Gastrocnemius medialis (tissue), 4 donors: ENCODE measurements at places on chromosomes 3 and 15. TPM values are rescaled to one million over a fixed set of nuclear protein-coding genes. Genes with fewer than 3 reads are reported as not detected.

The ADAMTS9 gene
- total RNA-seq, result 49.8 TPM

The COX5A gene
- total RNA-seq, result 551 TPM

GRCh38 chr3:96900566-96900965 lies 86.2 kb downstream of the EPHA6 start:
- H3K27me3 ChIP-seq, result no peaks in the 10 kb centered on the region
- no peak overlapping the region for H3K4me3 ChIP-seq
- no peaks in the 10 kb centered on the region for H3K36me3 ChIP-seq

- H3K27me3 ChIP-seq, result no peaks in the 10 kb centered on the region
- DNase-seq, result no peak
- H3K4me3 ChIP-seq, result peak overlapping the region; percentile 96
- H3K4me1 ChIP-seq, result peaks cover 59% of the 10 kb centered on the region
Observed at GRCh38 chr15:78875107-78875914, 2.6 kb downstream of the MORF4L1 start.

GRCh38 chr3:119098619-119099222 lies 47.2 kb upstream of the TEX55 start:
- H3K4me3 ChIP-seq, result no peak overlapping the region
- no peak for DNase-seq
- H3K27me3 ChIP-seq, result no peaks in the 10 kb centered on the region

The PLSCR5 gene
- total RNA-seq, result not detected

The ARL8B gene
- total RNA-seq, result 198 TPM

DNA sequence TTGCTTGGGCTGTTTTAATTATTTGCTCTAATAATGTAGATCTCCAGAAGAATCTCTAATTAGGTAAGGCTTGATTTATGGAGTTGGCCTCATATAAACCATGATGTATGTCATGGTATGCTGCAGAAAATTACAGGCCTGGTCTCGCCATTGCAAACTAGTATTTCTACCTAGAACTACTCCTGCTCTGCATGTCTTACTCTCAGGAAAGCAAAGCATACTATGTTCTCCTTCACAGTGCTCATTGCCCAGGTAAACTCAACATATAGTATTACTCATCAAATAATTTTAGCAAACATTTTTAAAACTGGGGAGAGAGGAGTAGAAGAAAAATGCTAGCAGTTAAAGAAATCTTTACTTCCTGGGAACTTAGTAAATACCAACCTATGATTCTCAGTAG lies 90.7 kb downstream of the FILIP1L start:
- no peaks in the 10 kb centered on the region for H3K27me3 ChIP-seq
- peaks cover 50% of the 10 kb centered on the region for H3K4me1 ChIP-seq
- no peak overlapping the region for H3K4me3 ChIP-seq
- DNase-seq, result no peak

DNA sequence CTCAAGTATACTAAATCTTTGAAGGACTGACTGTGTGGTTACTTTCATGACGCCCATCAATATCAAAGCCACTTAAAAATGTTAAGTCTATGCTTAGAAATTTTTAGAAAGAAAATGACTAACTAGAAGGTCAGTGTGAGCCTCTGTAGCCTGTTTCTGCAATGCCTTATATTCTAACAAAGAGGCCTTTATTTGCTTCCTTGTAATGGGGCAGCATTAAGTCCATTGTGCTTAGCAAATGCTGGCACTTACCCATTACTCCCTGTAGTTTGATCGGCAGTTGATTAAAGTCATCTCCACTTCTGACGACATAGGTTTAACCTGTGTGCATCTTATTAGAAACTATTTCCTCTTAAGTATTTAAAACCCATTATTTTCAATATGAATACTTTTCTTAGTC lies 91.6 kb upstream of the FAM98B start:
- no peaks in the 10 kb centered on the region for H3K36me3 ChIP-seq
- H3K4me1 ChIP-seq, result no peaks in the 10 kb centered on the region
- H3K27ac ChIP-seq, result no peak overlapping the region

The PODXL2 gene
- total RNA-seq, result 2.1 TPM

GRCh38 chr15:74847432-74847831 lies 4.5 kb upstream of the ULK3 start:
- H3K27me3 ChIP-seq, result no peaks in the 10 kb centered on the region
- peaks cover 21% of the 10 kb centered on the region for H3K4me1 ChIP-seq
- no peak for DNase-seq

DNA sequence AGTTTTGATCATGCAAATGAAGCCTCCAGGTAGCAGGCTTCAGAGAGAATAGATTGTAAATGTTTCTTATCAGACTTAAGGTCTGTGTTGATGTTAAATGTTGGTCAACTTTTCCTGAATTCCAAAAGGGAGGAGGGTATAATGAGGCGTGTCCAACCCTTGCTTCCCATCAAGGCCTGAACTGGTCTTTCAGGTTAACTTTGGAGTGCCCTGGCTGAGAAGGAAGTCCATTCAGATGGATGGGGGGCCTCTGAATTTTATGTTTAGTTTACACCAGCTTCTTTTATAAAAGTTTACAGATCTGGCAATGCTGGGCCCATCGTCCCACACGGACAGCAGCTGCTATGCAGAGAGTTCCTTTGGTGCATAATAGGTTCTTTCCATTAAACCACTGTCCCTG lies 8.9 kb downstream of the CCDC13 start:
- H3K27me3 ChIP-seq, result no peaks in the 10 kb centered on the region
- no peaks in the 10 kb centered on the region for H3K4me1 ChIP-seq
- H3K27ac ChIP-seq, result no peak overlapping the region
- DNase-seq, result no peak
- no peaks in the 10 kb centered on the region for H3K36me3 ChIP-seq

DNA sequence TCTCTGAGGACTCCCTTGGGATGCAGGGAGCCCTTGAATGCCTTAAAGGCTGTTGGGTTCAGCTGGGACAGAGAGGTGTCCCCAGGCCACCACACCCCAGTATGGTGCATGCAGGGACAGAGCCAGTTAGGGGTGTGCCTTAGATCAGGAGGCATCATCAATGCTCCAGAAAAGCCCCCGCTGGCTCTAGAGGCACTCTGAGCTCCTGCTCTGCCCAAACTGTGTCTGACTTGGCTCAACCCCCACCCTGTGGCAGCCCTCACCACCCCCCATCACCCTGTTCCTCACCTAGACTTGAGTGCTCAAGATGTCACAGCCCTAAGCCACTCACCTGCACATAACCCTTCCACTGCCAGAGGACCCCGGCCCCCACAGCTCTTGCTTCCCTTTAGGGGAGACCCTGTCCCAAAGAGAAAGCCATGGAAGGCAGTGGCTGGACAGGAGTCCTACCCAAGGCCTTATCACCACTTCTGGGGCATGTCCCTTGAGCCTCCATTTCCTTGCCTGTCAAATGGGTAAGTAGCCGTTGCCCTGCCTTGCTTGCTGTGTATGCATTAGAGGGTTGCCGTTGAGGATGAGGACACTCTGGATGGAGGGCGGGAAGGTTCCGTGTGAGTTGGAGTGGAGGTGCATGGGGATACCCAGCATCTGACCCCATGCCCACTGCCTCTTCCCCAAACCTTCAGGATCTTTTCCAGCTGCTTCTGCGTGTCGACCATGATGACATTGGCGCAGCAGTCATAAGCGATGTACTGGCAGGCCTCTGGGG lies 41.4 kb downstream of the ACSBG1 start:
- DNase-seq, result no peak
- H3K36me3 ChIP-seq, result no peaks in the 10 kb centered on the region
- no peaks in the 10 kb centered on the region for H3K4me1 ChIP-seq
- no peak overlapping the region for H3K27ac ChIP-seq

GRCh38 chr15:97545799-97546198 lies 414.7 kb upstream of the ARRDC4 start:
- no peaks in the 10 kb centered on the region for H3K4me1 ChIP-seq
- H3K36me3 ChIP-seq, result no peaks in the 10 kb centered on the region
- H3K4me3 ChIP-seq, result no peak overlapping the region
- no peaks in the 10 kb centered on the region for H3K27me3 ChIP-seq

- no peak overlapping the region for H3K4me3 ChIP-seq
- no peaks in the 10 kb centered on the region for H3K36me3 ChIP-seq
- H3K4me1 ChIP-seq, result no peaks in the 10 kb centered on the region
- H3K27me3 ChIP-seq, result no peaks in the 10 kb centered on the region
- no peak overlapping the region for H3K27ac ChIP-seq
- no peak for DNase-seq
Observed at GRCh38 chr3:32972482-32973146, 21.2 kb downstream of the CCR4 start.

DNA sequence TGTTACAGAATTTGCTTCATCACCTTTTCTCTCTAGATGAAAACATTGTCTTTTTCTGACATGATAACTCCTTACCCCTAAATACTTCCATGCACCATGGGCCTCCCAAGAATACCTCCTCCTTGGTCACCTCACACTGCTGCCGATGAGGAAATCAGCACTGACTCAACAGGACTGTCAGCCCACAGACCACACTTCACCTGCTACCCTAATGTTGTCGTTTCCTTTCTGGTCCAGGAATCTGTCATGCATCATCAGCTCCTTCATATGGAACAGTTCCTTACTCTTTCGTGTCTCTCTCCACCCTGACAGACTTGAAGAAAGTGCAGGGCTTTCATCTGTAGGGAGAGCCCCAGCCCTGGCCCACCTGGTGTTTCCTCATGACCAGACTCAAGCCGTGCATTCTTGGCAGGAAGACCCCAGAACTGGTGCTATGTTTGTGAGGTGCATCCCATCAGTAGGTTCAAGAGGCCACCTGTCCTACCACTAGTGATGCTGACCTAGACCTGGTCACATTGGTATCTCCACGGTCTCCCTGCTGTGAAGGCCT lies 41.1 kb upstream of the PLXNA1 start:
- no peak overlapping the region for H3K27ac ChIP-seq
- no peak overlapping the region for H3K4me3 ChIP-seq
- no peak for DNase-seq
- H3K27me3 ChIP-seq, result no peaks in the 10 kb centered on the region
- H3K36me3 ChIP-seq, result no peaks in the 10 kb centered on the region
- peaks cover 4% of the 10 kb centered on the region for H3K4me1 ChIP-seq

The NME9 gene
- 2.0 TPM for total RNA-seq

- no peak for DNase-seq
- H3K27ac ChIP-seq, result no peak overlapping the region
- peaks cover 8% of the 10 kb centered on the region for H3K27me3 ChIP-seq
- no peak overlapping the region for H3K4me3 ChIP-seq
Observed at GRCh38 chr3:68919000-68919399, 13.3 kb downstream of the TAFA4 start.

DNA sequence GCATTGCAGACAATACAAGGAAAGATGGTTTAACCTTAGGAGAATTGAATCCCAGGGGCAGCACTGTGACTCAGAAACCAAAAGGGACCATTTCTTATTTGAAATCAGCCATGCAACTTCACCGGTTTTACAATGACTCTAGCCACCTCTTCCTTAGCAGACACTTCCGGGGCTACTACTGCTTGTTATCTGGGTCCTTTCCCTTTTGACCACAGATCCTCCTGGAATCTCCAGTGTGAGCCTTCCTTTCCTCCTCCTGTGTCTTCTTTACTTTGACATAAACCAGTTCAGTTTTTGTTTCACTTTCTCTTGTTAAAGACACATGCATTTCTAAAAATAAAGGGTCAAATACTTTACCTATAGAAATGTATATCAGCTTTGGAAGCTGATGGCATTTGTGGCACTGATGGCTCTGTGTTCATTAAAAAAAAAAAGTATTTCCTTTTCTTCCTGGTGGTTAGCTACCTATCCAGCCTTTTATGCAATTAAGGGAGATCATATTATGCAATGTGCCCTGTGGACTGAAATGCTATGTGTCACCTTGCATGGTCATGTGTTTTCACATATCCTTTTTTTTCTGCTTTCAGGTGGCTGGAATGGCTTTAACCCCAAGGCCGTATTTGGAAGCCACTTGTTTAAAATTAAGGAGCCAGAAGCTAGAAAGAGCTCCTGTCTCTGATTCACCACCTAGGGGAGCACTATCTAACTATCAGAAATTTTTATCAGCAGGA lies 296.2 kb downstream of the CHL1 start:
- DNase-seq, result no peak
- no peaks in the 10 kb centered on the region for H3K4me1 ChIP-seq
- no peak overlapping the region for H3K27ac ChIP-seq

GRCh38 chr15:28021281-28022039 lies 77.7 kb downstream of the OCA2 start:
- no peaks in the 10 kb centered on the region for H3K4me1 ChIP-seq
- H3K27me3 ChIP-seq, result no peaks in the 10 kb centered on the region
- no peak overlapping the region for H3K4me3 ChIP-seq
- H3K27ac ChIP-seq, result no peak overlapping the region
- DNase-seq, result no peak

DNA sequence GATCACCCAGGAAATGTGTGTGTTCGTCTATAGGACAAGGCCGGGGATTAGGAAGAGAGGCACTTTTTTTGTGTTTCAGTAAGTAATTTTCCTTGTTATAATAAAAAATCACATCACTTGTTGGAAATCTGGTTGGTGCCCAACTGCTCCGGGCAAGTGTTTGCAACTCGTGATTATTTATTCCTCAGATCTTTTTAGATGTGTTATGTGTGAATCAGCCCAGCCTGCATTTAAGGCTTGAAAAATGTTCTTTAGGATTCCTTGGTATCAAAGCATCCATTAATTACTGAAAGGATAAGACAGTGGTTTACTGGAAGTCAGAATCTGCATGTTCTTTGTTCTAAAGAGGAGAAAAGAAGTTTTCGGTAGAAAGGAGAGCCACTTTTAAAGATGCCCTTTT lies 345.6 kb downstream of the FEZF2 start:
- H3K4me1 ChIP-seq, result peaks cover 10% of the 10 kb centered on the region
- no peaks in the 10 kb centered on the region for H3K27me3 ChIP-seq
- no peak for DNase-seq
- no peak overlapping the region for H3K4me3 ChIP-seq

The ARRDC4 gene
- 19.0 TPM for total RNA-seq
